ENCODE measurements at places on chromosomes 2 and 18.

DNA sequence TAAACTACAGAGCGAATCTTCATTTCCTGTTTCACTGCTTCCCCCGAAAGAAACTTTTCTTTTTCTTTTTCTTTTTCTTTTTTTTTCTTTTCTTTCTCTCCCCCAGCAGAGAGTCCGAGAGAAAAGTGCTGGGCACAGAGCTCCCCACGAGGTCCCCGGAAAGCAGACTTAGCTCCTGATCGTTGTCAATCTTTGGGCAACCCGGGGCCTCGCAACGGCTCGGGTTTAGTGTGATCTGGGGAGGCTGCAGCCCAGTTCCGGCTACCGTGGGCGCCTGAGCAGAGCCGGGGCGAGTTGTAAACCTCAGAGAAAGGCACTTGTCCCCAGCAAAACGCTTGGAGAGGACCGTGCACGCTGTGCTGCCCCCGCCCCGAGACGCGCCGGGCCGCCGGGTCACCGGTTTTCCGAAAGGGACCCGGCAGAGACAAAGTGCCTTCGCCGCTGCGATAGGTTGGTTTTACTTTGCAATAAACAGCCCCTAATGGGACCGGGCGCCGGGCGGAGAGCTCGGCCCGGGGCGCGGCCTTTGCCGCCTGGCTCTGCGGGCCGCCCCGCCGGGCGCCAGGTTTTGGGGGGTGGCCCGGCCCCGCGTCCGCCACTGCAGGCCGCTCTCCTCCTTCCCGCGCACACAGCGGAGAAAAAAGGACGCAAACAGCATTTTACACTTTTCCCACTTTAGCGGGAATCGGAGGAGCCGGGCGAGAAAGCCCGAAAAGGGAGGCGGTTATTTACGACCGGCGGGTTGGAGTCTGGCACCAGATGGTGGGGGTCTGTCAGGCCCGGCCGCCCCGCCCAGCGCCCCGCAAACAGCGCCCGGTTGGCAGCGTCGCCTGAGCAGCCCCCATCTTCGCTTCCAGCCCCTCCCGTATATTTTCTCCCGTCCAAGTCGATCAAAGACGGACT, 136.0 kb downstream of the INSIG2 start:
- no peak for DNase-seq

GRCh38 chr18:8771930-8772329, 66.6 kb downstream of the MTCL1 start:
- no peak for DNase-seq

DNA sequence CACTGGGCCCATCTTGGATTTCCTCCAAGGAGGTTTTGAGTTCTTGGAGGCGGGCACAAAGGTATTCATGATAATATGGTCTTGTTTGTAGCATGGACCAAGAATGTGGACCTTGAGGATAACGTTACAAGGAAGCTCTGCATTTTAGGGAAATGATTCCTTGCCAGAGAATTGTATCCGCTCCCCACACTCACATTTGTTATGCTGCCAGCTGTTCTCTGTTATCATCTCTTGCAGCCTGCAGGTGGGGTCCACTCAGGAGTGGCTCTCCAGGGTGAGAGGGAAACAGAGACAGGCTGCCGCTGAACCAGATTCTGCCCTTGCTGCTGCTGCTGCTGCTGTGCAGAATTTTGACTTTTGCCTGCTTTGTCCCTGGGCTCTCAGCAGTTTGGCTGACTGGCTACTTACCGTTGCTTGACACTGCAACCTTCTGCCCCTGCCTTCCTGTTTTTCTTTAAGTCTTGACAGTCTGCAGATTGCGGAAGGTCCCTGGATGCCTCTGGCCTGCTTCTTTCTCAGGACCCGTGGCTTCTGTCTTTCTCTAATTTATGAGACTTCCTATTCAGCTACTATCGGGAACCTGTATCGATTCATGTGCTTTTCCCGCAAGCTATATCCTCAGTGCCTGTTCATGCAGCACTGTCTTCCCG, 122.3 kb upstream of the DOCK10 start:
- DNase-seq: no peak

DNA sequence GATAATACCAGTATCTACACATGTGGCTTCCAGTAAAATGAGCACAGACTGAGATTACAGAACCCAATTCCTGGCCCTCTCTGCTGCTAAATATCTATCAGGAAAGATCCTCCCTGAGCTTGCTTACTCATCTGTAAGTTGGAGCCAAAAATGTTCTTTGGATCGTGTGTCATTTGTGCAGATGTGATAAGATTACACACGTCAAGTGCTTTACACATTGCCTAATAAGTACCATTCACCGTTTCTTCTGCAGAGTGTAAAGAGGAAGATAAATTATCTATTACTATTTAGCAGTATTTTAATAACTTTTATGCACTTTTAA, 23.2 kb upstream of the SLC20A1 start:
- no peak for DNase-seq

DNA sequence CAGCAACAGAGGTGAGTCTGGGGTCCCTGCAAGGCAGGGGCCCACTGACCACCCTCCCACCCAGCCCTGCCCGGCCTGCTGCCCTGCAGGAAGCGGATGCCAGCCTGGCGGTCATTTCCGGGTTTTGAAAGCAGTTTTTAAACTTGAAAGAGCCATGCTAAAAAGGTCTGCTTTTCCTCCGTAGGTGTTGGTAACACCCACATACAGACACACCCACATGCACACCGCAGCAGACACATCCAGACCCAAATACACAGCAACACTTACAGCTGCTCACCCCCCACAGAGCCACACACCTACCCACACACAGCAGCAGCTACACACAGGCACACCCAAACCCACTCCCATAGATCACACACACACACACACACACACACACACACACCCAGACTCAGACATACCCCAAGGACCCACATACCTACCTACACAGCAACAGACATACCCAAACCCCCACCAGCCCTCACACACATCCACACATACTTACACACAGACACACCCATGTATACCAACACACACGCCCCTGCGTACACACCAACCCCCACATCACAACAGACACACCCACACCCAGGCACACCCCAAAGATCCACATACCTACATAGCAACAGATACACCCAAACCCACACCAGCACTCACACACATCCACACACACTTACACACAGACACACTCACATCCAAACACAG, 7.6 kb downstream of the ZFP36L2 start:
- DNase-seq: peak; percentile 60

GRCh38 chr2:110678457-110679336, 834 bp upstream of the BUB1 start:
- peak; percentile 2 for DNase-seq

DNA sequence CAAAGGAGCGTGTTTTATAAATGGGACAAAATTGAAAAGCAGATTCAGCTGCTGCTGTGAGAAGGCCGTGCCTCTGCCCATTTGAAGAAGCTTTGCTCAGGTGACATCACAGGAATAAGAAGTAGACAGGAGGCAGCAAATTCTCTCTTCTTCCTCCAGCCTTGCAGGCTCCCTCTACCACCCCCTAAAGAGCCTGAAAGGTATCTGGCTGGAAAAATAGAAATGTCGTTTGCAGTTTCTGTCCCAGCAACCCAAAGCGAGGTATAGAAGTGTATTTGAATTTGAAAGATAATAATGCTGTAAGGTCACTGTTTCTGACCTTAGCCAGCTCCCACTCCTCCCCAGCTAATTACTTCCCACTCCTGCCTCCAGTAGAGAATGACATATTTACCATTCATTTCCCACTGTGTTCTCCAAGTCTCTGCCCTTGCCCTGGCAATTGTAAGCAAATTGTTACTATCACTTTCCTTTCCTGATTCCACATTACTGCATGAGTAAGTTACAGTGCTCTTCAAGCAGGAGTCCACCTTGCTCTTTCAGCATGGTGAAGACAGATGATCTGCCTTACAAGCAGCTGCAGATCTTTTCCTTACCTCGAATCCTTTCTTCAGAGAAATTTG, 56.8 kb upstream of the RASGRP3 start:
- no peak for DNase-seq
